Stimulated activated CD4-positive, alpha-beta T cell treated with anti-CD3 and anti-CD28 coated beads, Interleukin-1b, Interleukin-23, amount 100 ng/mL, for 1 hour (primary cell): ENCODE measurements at places on chromosomes 2 and 18.

DNA sequence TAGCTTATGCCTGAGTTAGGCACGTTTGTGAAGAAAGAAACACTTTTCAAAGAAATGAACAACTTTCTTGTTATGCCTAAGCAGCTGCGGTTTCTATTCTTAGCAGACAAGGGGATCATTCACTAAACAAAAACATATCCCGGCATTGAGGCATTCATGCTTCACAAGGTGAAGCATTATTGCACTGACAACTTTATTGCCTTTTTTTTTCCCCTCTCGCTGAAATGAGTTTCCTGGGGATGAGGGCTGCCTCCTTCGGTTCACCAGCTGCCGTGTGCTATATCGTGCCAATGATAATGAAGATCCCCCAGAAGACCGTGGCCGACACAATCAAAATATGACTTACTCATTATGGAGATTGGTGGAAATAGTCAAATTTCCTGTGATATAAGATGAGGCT is 288.2 kb upstream of the ST6GAL2 start:
- no peak for DNase-seq

- DNase-seq = no peak
Observed at GRCh38 chr2:6342273-6342920, 523.3 kb downstream of the CMPK2 start.

DNA sequence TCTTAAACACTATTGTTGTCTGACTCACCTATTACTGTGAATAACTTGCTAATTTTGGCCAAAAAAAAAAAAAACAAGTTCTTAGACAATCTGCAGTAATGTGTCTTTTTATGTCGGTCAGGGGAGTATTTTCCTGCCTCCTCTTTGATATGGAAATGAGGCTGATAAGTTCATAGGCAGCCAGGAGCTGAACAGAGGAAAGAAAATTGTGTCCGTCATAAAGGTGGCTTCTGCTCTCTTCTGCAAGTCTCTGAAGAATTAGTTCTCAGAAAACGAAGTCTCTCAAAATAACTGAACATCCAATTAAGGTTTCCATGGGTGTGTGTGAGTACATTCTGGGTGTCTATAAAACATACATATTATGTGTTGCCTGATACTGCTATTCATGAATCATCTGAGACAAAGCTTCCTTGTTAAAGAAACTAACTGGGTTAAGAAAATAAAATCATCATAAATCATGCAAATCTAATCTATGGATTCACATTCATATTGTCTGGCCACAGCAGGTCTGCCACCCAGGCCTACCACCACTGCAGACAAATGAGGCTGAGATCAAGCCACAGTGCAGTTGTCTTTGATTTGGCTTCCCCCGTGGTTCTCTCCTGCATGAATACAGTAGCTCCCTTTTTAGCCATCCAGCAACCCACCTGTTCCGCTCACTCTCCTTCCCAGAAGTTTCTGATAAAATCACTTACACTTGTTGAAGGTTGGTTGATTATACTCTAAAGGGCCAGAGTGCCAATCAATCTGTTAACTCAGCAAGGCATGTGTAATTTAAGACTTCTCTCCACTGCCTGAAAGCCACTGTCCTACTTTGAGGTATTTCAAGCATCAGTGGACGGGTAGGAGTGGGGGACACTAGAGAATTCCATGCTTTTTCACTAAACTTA is 19.4 kb upstream of the SP5 start:
- no peak for DNase-seq

DNA sequence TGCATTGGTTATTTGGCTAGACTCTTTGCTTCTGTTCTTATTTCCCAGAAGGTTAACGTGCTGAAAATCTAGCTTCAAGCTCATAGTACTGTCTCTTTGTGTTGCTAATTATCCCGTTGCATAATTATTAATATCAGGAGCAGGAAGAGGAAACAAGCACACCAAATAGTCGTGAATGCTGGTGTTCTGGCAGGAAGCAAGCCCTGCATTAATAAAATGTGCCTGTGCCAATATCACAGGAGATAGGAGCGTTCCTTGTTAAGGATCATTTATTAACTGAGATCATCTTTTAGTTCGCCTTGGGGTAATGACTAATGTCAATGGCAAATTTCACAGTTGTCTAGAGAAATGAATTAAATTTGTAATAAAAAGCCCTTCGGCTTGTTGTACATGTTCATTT is 893.0 kb upstream of the POU3F3 start:
- DNase-seq = no peak

- no peak for DNase-seq
Observed at GRCh38 chr18:6553234-6553900, 138.7 kb upstream of the L3MBTL4 start.

DNA sequence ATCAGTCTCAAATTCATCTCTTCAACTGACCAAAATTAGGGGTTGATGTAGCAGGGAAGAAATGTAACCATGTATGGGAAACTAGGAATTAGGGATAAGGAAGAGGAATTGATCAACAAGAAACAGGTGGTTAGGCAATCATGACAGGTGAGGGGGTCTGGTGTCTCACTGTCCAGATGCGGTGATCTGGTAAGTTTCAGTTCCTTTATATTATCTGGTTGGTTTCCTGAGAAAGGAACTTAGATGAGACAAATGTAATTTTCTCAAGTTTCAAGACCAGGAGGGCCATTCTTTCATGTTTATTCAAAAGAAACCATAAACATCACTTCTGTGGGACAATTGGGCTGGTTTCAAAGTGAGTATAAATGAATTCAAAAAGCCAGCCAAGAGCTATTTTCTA is 306.2 kb upstream of the KCNJ3 start:
- DNase-seq = no peak

DNA sequence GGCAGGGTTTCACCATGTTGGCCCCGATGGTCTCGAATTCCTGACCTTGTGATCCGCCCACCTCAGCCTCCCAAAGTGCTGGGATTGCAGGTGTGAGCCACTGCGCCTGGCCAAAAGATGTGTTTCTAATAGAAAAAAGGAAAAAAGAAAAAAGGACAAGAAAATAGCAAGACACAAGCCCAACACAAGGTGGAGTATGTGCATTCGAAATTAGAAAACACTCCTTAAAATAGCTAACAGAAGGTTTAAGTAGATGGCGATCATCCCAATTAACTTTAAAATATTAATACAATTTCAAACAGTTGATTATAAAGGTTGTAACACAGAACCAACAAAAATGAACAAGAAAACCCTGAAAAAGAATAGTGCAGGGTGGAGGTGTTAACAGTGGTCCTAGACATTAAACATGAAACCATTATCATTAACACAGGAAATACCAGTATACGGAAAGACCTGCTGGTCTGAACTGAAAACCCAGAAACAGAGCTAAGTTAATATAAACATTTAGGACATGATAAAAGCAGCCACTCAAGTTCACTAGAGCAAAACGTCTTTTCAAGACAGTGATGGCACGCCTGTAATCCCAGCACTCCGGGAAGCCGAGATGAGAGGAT is 57.9 kb downstream of the HDLBP start:
- no peak for DNase-seq

DNA sequence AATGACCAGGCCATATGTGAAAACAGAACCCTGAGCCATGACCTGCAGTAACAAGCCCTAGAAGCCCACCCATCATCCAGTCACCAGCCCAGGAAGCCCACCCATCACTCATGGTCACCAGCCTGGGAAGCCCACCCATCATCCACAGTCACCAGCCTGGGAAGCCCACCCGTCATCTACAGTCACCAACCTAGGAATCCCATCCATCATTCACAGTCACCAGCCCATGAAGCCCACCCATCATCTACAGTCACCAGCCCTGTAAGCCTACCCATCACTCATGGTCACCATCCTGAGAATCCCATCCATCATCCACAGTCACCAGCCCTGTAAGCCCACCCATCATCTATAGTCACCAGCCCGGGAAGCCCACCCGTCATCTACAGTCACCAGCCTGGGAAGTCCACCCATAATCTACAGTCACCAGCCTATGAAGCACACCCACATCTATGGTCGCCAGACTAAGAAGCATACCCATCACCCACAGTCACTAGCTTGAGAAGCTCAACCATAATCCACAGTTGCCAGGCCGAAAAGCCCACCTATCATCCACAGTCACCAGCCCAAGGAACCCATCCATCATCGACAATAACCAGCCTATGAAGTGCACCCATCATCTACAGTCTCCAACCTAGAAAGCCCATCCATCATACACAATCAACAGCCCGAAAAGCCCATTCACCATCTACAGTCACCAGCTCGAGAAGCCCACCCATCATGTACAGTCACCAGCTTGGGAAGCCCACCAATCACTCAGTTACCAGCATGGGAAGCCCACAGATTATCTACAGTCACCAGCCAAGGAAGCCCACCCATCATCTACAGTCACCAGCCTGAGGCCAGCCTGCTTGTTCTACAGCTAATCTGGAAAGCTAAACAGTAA is 91.9 kb downstream of the TWIST2 start:
- no peak for DNase-seq

GRCh38 chr2:46743021-46743420 is 172.6 kb downstream of the MCFD2 start:
- no peak for DNase-seq

GRCh38 chr18:78528411-78529258 is 451.0 kb upstream of the SALL3 start:
- DNase-seq = no peak

GRCh38 chr2:120597595-120598193 is 138.0 kb upstream of the GLI2 start:
- no peak for DNase-seq

GRCh38 chr2:10481666-10482157 is 33.6 kb upstream of the ODC1 start:
- no peak for DNase-seq

- DNase-seq = no peak
Observed at GRCh38 chr2:195737511-195738325, 80.7 kb downstream of the SLC39A10 start.

GRCh38 chr2:68119504-68119903 is 38.2 kb upstream of the PNO1 start:
- no peak for DNase-seq

- DNase-seq = no peak
Observed at GRCh38 chr2:177064422-177064821, 148.2 kb upstream of the HNRNPA3 start.

DNA sequence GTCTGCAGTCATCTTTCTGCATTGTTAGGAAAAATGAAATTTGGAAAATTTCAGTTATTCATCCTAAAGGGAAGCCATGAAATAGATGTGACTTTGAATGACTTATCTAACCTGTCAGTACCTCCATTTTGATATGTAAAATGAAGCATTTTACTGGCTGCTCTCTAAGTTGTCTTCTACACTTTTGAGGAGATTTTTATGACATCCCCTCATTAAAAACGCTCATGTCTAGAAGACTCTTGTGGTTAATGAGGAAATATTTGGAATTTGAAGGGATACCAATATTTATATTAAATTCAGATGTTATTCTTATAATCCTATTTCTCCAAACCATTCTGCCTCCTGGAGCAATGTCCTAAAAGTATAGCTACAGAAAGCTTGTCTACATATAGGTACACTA is 73.8 kb upstream of the THUMPD2 start:
- DNase-seq = no peak

- no peak for DNase-seq
Observed at GRCh38 chr2:100142393-100142792, at the start of gene AFF3. AFF3 (minus strand) TSS chr2:100142590; CDS start chr2:100104454, 38,136 bp downstream.

- DNase-seq = no peak
Observed at GRCh38 chr18:6315517-6316331, 99.0 kb downstream of the L3MBTL4 start.

DNA sequence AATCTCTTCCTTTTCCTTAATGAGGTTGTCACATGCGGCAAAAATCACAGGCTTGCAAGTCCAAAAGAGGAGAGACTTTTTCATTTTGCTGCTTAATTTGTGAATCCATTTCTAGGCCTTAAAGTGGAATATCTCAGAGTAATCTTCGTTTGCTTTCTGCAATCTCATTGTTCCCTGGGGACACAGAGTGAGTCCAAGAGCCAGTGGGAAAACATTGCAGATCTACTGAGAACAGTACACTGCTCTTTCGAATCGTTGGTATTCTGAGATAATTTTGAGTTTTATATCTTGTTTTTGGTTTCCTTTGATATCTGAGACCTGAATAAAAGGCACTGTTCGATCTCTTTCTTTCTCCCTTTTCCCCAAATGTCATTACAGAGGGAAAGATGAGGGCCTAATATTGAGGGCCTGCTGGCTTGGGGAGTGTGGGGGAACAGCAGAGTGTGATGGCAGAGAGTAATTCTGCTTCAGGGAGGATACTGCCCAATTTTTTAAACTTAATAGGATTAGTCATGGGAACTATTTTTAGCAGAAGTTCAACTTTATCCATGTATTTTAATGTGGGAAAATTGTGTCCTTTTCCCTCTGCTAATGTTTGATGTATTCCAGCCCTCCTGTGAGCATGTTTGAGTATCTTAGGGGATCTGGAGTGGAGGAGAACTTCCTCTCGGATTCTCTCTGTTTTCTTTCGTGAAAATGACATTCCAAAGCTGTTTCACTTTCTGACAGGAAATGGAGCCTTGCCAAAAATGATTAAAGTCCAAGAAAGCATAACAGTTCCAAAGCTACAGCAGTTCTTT is 418.2 kb upstream of the ZEB2 start:
- DNase-seq = no peak
